NCI-H1436 (cell line): ENCODE measurements at places on chromosomes 7 and 10.

DNA sequence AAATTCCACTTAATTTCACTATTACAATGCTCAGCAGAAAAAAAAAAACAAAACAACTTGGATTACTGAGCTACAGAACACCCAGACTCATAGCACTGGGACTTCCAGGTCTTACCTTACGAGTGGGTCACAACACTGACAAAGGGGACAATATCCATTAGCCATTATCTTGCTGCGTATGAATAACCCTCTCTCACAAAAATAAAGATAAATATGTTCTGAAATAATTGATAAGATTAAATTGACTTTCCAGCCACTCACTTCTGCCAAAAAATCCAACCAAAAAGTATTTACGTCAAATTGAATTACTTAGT is 128.7 kb downstream of the PKD1L1 start:
- no peak for DNase-seq

DNA sequence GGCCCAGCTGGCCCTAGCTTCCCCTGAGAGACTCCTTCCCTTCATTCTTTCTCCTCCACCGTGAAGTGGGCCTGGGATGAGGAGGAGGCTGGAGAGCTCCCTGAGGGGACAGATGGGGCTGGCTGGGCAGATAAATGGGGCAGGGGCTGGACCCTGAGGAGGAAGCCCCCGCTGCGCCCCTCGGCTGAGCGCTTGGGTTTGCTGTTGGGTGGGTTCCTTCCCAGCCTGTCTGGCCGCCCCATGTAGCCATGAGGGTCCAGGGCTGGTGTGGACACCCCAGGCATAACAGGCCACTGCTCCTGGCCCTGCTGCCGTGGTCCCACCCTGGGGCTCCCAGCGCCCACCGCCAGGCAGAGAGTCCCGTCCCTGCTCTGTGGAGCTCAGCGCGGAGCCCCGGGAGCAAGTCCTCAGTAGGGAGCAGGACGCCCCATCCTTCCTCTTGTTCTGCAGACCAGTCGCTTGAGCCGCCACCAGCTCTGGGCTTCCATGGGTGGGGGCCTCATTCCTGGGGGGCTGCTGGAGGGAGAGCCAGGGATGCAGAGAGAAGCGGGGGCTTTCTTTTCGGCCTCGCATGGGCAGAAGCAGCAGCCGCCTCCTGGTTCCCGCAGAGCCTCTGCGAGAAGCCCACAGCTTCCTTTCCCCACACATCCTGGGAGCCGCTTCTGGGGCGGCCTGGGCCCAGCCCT is 266.4 kb upstream of the TCERG1L start:
- DNase-seq, result no peak

- no peak for DNase-seq
These were observed 387.0 kb downstream of the SDK1 start for GRCh38 chr7:3688071-3688470.

DNA sequence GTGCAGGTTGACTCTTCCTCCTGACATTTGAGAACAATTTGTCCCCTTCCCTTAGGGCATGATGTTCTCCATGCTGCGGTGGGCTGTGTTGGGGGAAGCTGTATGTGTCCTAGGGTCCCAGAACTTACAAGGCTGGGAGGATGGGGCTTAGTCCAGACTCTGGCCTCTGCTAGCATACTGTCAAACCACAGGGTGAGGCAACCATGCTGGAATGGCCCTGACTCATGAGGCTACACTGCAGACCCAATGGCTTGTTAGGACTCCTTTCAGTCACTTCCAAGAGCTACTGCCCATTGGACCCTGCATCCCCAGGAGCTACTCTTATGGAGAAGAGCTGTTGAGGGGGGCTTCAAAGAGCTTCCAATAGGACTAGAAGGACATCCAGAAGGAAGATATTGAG is 20.1 kb upstream of the FAM170B start:
- no peak for DNase-seq

DNA sequence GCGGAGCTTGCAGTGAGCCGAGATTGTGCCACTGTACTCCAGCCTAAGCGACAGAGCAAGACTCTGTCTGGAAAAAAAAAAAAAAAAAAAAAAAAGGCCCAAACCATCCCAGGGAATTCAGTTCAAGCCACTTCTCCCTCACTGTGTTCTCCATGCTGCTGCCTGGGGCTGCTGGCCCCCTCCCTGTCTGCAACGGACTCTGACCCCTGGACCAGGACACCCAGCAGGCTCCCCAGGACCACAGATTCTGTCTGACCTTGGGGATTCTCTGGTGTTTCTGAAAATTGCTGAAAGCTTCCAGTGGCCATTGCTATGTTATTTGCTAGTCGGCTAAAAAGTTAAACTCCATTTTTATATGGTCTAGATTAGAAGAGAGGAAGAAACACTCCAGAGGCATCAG is 261.7 kb upstream of the C7orf33 start:
- DNase-seq, result no peak

DNA sequence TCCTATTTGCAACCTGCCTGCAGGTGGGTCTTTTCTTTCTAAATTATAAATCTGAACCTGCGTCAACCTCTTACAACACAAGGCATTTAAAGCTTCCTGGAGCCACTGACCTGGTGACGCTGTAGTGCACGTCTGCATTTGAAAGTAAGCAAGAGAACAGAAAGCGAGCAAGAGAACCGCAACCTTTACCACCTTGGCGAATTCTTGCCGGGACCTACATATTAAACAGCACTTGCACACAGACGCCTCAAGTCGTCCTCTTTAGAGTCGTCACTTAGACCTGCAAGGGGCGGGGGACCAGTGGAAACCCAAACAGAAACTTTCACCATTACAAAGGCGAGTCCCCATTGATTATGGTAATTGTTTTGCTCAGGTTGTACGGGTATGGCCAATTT is 9.5 kb downstream of the GLI3 start:
- DNase-seq, result no peak

DNA sequence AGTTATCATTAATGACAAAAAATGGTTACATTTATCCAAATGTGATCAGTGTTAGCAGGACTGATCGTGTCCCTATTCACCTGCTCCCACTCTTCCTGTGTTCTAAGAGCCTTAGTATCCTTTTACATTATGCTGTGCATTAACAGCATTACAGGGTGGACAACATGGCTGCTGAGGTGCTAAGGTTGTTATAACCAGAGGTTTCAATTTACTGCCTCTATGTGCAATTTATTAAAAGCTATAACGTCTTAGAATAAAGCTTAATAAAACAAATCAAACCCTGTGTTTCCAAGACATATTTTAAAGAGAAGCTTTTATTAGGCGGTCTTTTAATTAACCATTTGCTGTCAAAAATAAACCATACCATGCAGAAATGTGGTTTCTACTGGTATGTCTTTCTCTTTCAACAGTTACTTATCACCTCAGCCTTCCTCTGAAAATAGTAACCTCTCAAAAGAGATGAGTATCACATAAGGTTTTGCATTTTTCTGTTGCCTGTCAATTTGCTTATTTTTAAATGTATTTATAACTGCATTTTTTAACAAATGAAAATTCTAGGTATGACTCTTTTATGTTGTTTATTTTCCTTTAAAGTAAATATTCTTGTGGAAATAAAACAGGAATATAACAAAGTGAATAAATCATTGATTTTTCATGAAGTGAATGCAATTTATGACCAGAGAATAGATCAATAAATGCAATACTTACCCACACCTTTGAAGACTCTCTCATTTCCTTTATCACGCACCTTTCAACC is 849.8 kb upstream of the SORCS1 start:
- DNase-seq, result no peak

DNA sequence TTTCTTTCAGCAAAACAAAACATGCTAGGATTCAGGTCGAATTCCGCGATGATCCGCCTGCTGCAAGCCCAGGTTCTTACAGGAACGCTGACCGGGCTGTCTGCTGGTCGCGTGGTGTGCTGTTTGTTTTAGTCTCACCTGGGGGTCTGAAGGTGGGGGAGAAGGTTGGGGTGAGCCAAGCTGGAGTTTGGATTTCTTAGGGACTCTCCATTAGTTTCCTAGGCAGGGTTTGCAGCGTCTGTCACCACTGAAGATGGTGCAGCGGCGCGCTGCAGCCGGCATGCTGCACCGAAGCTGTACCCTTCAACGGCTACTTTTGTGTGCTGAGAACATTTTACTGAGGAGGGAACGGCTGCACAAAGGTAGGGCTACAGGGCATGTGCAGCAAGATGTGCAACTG is 48.7 kb downstream of the GCC1 start:
- DNase-seq, result no peak

DNA sequence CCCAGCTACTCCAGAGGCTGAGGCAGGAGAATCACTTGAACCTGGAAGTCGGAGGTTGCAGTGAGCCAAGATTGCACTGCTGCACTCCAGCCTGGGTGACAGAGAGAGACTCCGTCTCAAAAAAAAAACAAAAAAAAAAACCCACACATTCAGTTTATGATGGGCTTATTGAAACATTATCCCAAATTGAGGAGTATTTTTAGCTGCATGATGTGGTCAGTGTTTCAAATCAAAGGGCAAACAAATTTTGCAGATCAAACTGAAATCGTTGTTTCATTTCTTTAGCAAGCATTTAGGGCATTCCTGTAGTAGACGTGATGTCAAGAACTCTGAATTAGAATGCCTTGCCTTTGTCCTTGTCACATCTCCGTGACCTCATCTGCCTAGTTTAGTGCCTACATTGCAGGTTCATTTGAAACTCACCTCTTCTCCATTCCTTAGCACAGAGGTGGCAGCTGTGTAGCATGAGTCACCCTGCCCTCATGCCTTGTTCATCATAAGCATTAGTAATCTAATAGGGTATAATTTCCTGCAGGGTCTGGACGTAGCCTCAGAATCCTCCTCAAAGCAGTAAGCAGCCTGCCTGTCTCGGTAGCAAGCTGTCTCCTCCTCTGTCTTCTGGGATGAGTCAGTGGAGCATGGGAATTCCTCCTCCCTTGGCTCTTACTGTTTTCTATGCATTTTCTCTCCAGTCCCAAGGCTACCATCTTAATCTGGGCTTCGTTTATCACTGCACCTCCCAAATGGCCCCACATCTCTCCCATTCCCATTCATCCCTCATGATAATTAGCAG is 73.8 kb downstream of the CUL1 start:
- no peak for DNase-seq

GRCh38 chr10:78038105-78038504 is 4.4 kb downstream of the RPS24 start:
- no peak for DNase-seq

GRCh38 chr7:25002786-25003185 is 22.8 kb upstream of the OSBPL3 start:
- DNase-seq, result no peak

DNA sequence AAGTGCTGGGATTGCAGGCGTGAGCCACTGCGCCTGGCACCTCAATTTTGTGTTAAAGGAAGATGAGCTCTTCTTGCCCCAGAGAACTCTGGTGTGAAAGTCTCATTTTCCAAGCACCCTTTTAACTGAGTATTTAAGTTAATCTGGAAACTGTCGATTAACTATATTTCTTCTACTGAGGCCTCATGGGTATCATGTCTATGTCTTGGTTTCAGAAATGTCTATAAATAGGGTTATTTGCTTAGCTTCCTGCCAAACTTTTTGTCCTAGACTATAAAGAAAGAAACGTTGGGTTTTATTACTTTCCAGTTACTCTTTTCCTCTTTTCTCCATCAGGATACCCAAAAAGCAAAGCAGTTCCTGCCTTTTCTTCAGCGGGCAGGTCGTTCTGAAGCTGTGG is 102.4 kb downstream of the LRRC4 start:
- no peak for DNase-seq

DNA sequence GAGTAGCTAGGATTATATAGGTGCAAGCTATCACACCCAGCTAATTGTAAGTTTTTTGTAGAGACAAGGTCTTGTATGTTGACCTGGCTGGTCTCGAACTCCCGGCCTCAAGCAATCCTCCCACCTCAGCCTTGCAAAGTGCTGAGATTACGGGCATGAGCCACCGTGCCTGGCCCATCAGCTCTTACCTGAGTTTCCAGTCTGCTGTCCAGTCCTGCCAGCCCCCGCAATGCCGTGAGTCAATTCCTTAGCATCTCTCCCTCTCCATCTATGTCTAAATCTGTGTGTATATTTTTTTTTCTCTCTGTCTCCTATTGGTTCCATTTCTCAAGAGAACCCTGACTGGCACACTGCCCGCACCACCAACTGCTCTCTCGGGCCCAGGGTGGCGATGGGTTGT is 127.6 kb downstream of the ACTR3B start:
- no peak for DNase-seq

DNA sequence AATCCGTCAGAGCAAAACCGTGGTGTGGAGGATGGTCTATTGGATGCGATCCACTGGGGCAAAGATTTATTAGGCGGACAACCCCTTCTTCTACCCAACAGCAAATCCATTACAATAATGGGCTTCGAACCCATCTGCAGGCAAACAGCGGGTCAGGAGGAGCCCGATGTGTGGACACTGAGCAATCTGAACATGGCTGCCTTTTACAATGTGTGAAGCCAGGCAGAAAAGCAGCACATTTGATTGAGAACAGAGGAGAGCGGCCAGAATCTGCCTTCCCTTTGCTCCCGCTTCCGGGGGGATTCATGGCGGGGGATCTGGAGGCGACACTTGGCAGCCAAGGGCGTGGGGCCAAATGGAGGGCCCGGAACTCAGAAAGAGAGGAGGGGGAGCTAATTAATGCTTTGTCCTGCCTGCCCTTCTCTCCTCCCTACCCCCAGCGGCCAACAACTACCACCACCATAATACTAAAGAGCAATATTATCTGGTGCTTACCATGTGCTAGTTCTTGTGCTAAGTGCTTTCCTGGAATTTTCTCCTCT is 133.0 kb downstream of the EMX2 start:
- no peak for DNase-seq
